CD4-positive, alpha-beta memory T cell (primary cell): ENCODE measurements at places on chromosomes 11 and 22. TPM values are rescaled to one million over a fixed set of nuclear protein-coding genes. Genes with fewer than 3 reads are reported as not detected.

DNA sequence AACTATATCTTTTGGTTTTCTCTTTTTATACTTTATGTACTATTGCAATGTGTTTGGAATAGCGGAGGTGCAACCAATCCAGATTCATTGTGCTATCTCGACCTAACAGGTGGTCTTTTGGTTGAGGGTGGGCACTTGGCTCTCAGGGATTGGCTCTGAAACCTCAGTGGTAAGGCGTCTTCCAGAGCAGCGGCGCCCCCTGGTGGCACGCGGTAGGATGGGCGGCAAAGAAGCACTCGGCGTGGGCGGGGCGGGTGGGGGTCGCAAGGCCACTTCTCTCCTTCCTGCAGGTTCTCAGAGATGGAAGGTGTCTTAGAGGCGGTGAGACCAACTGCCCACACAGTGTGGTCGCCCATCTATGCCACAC, 19.2 kb upstream of the PLET1 start:
- DNase-seq, result peak; percentile 74

GRCh38 chr11:78270971-78271370, 82.3 kb downstream of the USP35 start:
- DNase-seq, result no peak

- DNase-seq, result no peak
Observed at GRCh38 chr11:106524436-106524835, 447.0 kb downstream of the AASDHPPT start.

- no peak for DNase-seq
Observed at GRCh38 chr11:39102236-39102635, 2357.2 kb downstream of the LRRC4C start.

MEI1 gene
- total RNA-seq, result 79.6 TPM

MS4A13 gene
- total RNA-seq, result not detected
